ENCODE measurements at places on chromosomes 16 and 17. TPM values are rescaled to one million over a fixed set of nuclear protein-coding genes. Genes with fewer than 3 reads are reported as not detected.
A peak's percentile ranks its signal among the peaks of the same experiment; 100 is the strongest.

GRCh38 chr17:68903286-68903685 lies 51.9 kb downstream of the ABCA8 start:
- no peak for DNase-seq

- DNase-seq: no peak
These were observed 28.8 kb downstream of the AATF start for GRCh38 chr17:36977568-36977967.

Gene CRHR1
- total RNA-seq: not detected

- DNase-seq: no peak
These were observed 3.8 kb upstream of the TMEM238L start for GRCh38 chr17:10807704-10808128.

DNA sequence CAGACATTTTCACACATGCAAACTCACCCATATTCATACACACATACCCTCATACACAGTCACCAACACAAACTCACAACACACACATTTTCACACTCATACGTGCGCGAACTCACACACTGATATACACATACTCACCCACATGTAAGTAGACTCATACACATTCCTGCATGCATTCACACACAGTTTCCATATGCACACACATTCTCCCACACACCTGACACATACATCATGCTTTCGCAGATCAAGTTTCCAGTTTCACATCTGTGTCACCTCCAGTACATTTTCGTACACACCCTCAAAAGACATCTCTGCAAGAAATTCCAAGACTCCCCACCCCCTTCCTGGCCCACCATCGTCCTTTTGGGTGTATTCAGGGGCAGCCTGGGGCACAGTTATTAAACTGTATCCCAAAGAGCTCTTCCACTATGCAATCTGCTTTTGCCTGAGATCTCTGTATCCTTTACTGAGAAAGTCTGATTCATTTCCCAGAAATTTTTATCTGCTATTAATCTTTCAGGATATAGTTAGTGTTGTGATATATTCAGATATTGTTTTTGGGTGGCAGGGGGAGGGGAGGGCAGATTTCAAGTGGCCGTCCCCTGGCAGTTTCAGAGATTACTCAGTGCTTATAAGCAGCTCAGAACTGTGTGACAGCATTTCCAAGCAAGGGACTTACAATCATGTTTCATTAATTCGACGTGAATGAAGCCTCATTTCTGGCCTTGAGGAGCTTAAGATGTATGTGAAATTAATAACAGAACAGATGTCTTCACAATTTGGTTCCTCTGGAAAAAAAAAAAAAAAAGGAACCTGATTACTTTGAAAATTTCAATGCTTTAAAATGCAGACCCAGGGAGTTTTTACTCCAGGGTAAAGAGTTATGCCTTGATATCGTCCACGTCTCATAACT lies 35.3 kb upstream of the MMP2 start:
- DNase-seq: no peak

Gene SYNGR3
- total RNA-seq: 2.0 TPM

DNA sequence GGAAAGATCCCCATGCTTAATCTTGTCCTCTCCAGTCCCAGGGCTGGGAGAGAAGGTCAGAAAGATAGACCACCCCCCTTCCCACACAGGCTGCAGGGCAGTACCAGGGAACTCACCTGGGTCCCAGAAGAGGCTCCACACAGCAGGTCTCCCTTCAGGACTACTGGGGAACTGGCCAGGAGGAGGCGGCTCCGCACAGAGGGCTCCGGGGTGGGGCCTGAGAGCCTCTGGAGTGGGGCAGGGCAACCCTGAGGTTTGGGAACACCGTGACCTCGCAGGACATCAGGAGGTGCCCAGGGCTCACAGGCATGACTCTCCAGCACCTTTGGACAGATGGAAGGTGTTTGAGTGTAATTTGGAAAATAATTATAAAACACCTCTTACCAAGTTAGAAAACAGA lies 11.0 kb downstream of the ABCA3 start:
- no peak for DNase-seq

Gene MXRA7
- total RNA-seq: 13.7 TPM

- DNase-seq: no peak
These were observed 604.0 kb upstream of the SALL1 start for GRCh38 chr16:51755039-51755501.

Gene ARL5C
- total RNA-seq: not detected

Gene SAMD14
- 0.47 TPM for total RNA-seq

GRCh38 chr17:39753514-39754160 lies 15.9 kb downstream of the GRB7 start:
- peak; percentile 76 for DNase-seq

DNA sequence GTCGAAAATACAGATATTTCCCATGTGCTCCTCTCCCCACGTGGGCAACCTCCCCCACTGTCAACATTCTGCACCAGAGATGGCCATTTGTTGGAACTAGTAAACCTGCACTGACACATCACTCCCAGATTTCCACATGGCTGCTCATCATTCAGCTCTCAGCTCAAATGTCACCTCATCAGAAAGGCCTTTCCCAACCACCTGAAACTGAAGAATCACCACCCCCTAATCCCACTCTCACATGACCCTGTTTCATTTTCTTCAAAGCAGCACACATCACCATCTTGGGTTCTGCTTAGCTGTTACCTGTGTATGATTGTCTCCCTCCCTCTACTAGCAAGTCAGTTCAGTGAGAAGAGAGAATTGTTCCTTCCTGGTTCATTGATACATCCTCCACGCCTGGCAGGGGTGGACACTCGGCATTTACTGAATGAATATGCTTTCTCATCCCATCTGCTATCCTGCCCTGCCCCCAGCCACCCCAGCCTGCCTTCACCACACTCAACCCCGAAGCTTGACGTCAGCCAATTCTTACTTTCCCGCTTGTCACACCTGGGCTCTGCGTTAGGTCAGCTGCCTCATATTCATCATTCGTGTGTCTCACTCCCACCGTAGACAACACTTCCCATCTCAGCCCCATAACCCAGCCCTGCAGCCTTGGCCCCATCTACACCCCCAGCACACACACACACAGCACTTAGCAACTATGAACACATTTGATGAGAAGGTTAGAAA lies 1.5 kb downstream of the C17orf114 start:
- DNase-seq: no peak

Gene CEP20
- total RNA-seq: 37.5 TPM

DNA sequence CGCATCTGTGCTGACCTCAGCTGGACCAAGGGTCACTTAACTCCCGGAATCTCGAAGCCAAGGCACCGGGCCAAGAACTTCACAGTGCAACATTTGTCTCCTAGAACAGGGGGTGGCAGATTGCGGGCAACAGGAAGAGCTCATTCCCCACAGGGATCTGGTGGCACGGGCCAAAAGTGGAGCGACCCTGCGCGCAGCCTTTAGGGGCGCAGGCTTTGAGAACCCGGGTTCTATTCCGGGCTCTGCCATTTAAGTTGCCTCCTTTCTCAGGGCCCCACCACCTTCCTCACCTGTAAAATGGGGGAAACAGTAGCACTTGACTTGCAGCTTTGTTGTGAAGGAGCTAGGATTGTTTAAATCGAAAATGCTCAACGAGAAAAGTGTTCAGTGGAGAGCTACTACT lies 651 bp downstream of the SHMT1 start:
- DNase-seq: peak; percentile 20

DNA sequence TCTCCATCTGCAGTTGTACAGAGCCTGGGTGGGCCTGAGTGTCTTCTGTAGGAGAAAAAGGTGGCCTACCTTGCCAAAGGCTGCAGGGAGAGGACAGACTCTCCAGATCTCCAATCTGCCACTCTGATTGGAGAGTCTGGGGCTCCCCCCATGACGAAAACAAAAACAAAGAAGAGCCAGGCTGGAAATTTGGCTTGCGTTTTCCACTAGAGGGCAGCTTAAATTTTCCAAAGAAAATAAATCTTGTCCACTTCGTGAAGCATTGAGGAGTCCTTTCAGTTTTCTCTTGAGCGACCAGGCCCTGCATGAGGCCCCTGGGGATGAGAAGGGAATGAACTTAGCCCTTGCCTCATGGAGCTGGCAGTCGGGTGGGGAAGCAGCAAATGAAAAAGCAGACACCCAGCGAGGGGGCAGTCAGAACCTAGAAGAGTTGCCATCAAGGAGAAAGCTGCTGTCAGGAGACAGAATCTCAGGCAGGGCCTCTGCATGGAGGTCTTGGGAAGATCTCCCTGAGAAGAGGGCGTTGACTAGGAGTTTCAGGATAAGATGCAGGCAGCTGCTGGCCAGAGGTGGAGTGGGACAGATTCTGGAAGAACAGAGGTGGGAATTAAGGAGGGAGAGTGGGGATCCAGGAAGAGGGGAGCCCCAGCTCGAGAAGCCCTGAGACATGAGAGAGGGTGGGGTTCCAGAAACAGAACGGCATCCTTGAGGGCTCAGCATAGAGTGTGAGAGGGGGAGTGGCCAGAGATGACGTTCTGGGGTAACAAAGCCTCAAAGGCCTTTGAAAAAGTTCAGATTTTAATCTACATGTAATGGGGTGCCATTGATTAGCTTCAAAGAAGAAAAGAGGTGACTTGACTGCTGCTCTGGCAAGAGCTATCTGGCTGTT lies 8.4 kb upstream of the SHCBP1 start:
- DNase-seq: no peak

- DNase-seq: peak; percentile 68
These were observed 231.9 kb downstream of the SEC14L1 start for GRCh38 chr17:77372444-77373298.

Gene SMTNL2
- total RNA-seq: not detected

DNA sequence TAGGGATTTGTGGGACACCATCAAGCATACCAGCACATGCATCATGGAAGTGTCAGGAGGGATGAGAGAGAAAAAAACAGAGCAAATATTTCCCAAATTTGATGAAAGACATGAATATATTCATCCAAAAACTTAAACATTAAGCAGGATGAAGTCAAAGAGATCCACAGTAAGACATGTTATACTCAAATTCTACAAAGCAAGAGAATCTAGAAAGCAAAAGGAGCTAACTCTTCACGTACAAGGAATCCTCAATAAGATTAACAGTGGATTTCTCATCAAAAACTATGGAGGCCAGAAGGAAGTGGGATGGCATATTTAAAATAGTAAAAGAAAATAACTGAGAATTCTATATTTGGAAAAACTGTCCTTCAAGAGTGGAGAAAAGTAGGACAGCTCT lies 374.8 kb downstream of the ZFHX3 start:
- DNase-seq: no peak

Gene BCO1
- total RNA-seq: not detected

DNA sequence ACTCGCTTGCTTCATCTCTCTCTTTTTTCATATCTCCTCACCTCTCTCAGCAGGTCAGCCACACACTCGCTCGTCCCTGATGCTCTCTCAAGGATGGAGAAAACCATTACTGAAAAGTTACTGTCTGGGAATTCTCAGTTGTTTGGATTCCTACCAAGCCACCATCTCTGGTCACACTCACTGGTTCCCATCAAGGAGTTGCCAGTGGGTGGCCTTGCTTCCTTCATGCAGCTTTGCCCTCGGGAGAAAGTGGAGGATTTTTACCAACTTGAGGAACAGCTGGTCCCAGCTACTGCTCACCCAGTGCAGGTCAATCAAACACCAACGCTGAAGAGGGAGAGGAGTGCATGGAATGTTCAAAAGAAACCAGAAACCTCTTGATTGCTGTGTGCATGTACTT lies 25.3 kb downstream of the MEOX1 start:
- no peak for DNase-seq

DNA sequence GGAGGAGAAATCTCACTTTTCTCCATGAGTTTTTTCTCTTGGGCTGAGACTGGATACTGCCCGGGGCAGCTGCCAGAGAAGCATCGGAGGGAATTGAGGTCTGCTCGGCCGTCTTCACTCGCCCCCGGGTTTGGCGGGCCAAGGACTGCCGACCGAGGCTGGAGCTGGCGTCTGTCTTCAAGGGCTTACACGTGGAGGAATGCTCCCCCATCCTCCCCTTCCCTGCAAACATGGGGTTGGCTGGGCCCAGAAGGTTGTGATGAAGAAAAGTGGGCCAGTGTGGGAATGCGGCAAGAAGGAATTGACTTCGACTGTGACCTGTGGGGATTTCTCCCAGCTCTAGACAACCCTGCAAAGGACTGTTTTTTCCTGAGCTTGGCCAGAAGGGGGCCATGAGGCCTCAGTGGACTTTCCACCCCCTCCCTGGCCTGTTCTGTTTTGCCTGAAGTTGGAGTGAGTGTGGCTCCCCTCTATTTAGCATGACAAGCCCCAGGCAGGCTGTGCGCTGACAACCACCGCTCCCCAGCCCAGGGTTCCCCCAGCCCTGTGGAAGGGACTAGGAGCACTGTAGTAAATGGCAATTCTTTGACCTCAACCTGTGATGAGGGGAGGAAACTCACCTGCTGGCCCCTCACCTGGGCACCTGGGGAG lies 19.1 kb downstream of the NGFR start:
- no peak for DNase-seq

GRCh38 chr16:66687906-66688625 lies 8.5 kb downstream of the CMTM4 start:
- no peak for DNase-seq

Gene HSD17B1
- 0.25 TPM for total RNA-seq

DNA sequence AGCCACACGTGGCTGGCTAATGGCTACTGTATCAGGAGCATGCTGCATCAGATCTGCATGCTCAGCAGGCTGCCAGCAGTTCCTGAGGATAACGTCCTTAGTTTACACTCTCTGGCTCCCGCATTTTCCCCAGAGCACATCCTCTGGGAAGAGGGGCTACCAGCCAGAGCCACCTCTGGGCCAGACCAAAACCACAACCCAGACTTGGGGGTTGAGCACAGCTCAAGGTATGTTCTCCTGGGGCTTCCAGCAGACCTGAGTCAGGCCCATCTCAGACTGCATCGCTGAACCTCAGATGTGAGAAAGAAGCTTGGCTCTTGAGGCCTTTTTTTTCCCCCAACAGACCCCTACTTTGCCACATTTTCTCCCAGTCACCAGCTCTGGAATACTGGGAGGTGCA lies 23.7 kb upstream of the WSCD1 start:
- DNase-seq: no peak

- peak; percentile 93 for DNase-seq
These were observed 7.8 kb downstream of the SUPT4H1 start for GRCh38 chr17:58344047-58344790.

GRCh38 chr17:71187145-71187878 lies 933.5 kb upstream of the SOX9 start:
- DNase-seq: no peak

DNA sequence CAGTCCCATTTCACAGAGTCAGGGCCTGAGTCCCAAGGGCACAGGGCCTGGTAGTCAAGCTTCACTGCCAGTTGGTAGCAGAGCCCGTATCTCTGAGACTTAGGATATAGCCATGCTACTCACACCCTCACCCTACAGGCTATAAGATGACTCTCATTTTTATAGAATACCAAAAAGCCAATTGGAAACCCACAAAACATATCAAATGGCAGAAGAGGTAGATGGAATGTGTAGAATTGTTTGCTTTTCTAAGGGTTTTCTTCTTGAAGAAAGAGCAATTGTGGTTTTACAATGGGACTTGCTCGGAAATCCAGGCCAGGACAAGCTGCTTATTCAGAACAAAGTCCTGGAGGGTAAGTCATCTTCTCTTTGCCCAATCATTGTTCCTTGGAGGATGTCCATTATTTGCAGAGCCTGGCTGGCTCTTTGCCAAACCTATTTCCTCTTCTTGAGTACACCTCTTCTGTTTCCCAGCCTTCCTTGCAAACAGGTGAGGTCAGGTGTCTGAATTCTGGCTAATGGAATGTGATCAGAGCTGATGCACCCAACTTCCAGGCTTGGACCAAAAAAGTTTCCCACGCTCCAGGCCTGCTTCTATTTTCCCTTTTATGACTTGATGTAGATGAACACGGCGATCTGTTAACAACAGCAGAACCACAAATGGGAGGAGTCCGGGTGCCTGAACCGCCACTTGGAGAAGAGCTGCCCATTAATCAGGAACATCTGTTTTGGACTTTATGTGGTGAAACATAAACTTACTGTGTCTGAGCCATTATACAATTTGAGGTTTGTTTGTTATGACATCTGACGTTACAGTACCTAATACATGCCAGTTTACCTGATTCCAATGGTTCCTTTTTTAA lies 16.9 kb upstream of the CCL22 start:
- no peak for DNase-seq

Gene GDPD3
- 1.7 TPM for total RNA-seq
